ENCODE measurements at places on chromosomes 3 and 15. TPM values are rescaled to one million over a fixed set of nuclear protein-coding genes. Genes with fewer than 3 reads are reported as not detected.

TEX55 gene
- not detected for polyA plus RNA-seq

CPNE9 gene
- polyA plus RNA-seq = 12.5 TPM

GRK7 gene
- not detected for polyA plus RNA-seq

SAXO2 gene
- 6.4 TPM for polyA plus RNA-seq

GMNC gene
- 6.7 TPM for polyA plus RNA-seq

NOX5 gene
- polyA plus RNA-seq = not detected

KBTBD13 gene
- polyA plus RNA-seq = not detected

CKMT1A gene
- polyA plus RNA-seq = 81.7 TPM

B3GNT5 gene
- 65.3 TPM for polyA plus RNA-seq

ZNF717 gene
- polyA plus RNA-seq = 12.1 TPM

C3orf49 gene
- polyA plus RNA-seq = not detected

PEX11A gene
- polyA plus RNA-seq = 0.38 TPM

CHDH gene
- 0.75 TPM for polyA plus RNA-seq

ANKDD1A gene
- polyA plus RNA-seq = 13.6 TPM

UCN2 gene
- not detected for polyA plus RNA-seq

DGKG gene
- polyA plus RNA-seq = 73.5 TPM

CHRNA5 gene
- 0.16 TPM for polyA plus RNA-seq

CKMT1B gene
- polyA plus RNA-seq = 92.8 TPM

TNNC1 gene
- 0.71 TPM for polyA plus RNA-seq

MME gene
- 2.0 TPM for polyA plus RNA-seq

GCNT3 gene
- not detected for polyA plus RNA-seq

IGSF10 gene
- not detected for polyA plus RNA-seq

GPR149 gene
- not detected for polyA plus RNA-seq

LINGO1 gene
- polyA plus RNA-seq = 0.60 TPM

VGLL3 gene
- 0.22 TPM for polyA plus RNA-seq

IL16 gene
- 1.5 TPM for polyA plus RNA-seq

SNTN gene
- 3.5 TPM for polyA plus RNA-seq

NR2C2 gene
- 3.9 TPM for polyA plus RNA-seq

CD200 gene
- 59.0 TPM for polyA plus RNA-seq

ADIPOQ gene
- polyA plus RNA-seq = not detected

CCDC54 gene
- not detected for polyA plus RNA-seq

FGF7 gene
- 2.0 TPM for polyA plus RNA-seq

FETUB gene
- not detected for polyA plus RNA-seq

CCDC33 gene
- polyA plus RNA-seq = not detected

GATA2 gene
- polyA plus RNA-seq = not detected

CCR4 gene
- not detected for polyA plus RNA-seq

FAM107A gene
- polyA plus RNA-seq = 13.8 TPM

STRA6 gene
- polyA plus RNA-seq = not detected

NTRK3 gene
- 20.6 TPM for polyA plus RNA-seq

SEC11A gene
- 105 TPM for polyA plus RNA-seq

SCN11A gene
- 0.66 TPM for polyA plus RNA-seq

TUBGCP4 gene
- polyA plus RNA-seq = 24.3 TPM

MELTF gene
- not detected for polyA plus RNA-seq

TMEM158 gene
- 6.0 TPM for polyA plus RNA-seq

KLF15 gene
- 0.94 TPM for polyA plus RNA-seq

UNC13C gene
- 5.0 TPM for polyA plus RNA-seq

IRAK2 gene
- 0.20 TPM for polyA plus RNA-seq

Data from Purkinje cell (primary cell).